ENCODE measurements at places on chromosomes 12 and 14. TPM values are rescaled to one million over a fixed set of nuclear protein-coding genes. Genes with fewer than 3 reads are reported as not detected.

The SELPLG gene
- total RNA-seq: 22.1 TPM

The UBE3B gene
- total RNA-seq: 22.5 TPM

The SOCS4 gene
- total RNA-seq: 20.8 TPM

The PLEKHD1 gene
- total RNA-seq: 0.07 TPM

The AQP6 gene
- not detected for total RNA-seq

The SLC39A9 gene
- 41.3 TPM for total RNA-seq

The GPR135 gene
- total RNA-seq: 1.7 TPM

The EXOC5 gene
- total RNA-seq: 72.8 TPM

The PKP2 gene
- 0.13 TPM for total RNA-seq

The KRT74 gene
- not detected for total RNA-seq

The NOS1 gene
- not detected for total RNA-seq

The BCL11B gene
- total RNA-seq: 53.0 TPM

The COCH gene
- total RNA-seq: 5.8 TPM

The CLEC6A gene
- total RNA-seq: not detected

The RERG gene
- total RNA-seq: not detected

The FOXN4 gene
- not detected for total RNA-seq

The BDKRB2 gene
- total RNA-seq: not detected

The TCL1B gene
- not detected for total RNA-seq

The ANKS1B gene
- 0.54 TPM for total RNA-seq

The MFAP5 gene
- total RNA-seq: not detected

The NCAPD2 gene
- 196 TPM for total RNA-seq

The MUCL1 gene
- total RNA-seq: not detected

The GZMH gene
- total RNA-seq: 55.0 TPM

The SARNP gene
- total RNA-seq: 94.0 TPM
